ENCODE measurements at places on chromosomes 12 and 14.

- DNase-seq = no peak
These were observed 871.6 kb upstream of the MDGA2 start for GRCh38 chr14:48546996-48547395.

DNA sequence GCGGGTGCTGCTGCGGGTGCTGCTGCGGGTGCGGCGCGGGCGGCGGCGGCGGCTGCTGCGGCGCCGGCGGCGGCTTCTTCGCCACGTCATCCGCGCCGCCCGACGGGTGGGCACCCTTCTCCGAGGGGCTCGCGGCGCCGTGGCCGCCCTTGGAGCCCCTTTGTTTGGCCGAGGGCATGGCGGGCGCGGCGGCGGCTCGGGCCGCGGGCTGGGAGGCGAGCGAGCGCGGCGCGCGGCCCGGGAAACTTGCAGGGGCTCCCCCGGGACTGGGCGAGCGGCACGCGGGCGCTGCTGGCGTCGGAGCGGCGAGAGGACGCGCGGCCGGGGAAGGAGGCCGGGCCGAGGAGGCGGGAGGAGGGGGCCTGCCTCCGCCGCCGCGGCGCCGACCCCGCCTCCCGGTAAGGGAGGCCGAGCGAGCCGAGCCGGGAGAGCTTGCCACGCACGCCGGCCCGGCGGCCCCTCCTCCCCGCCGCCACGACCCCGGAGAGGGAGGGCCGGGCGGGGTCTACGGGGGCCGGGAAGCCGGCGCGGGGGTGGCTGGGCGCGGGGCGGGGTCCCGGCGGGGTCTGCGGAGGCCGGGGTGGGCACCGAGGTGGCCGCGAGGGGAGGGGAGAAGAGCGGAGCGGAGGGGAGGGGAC, at the start of gene CKAP4:
TSS of gene CKAP4 (minus strand) at position 347 of the 638 bp plus-strand sequence. CDS start at position 178, 169 bp downstream.
- DNase-seq = peak; percentile 56

DNA sequence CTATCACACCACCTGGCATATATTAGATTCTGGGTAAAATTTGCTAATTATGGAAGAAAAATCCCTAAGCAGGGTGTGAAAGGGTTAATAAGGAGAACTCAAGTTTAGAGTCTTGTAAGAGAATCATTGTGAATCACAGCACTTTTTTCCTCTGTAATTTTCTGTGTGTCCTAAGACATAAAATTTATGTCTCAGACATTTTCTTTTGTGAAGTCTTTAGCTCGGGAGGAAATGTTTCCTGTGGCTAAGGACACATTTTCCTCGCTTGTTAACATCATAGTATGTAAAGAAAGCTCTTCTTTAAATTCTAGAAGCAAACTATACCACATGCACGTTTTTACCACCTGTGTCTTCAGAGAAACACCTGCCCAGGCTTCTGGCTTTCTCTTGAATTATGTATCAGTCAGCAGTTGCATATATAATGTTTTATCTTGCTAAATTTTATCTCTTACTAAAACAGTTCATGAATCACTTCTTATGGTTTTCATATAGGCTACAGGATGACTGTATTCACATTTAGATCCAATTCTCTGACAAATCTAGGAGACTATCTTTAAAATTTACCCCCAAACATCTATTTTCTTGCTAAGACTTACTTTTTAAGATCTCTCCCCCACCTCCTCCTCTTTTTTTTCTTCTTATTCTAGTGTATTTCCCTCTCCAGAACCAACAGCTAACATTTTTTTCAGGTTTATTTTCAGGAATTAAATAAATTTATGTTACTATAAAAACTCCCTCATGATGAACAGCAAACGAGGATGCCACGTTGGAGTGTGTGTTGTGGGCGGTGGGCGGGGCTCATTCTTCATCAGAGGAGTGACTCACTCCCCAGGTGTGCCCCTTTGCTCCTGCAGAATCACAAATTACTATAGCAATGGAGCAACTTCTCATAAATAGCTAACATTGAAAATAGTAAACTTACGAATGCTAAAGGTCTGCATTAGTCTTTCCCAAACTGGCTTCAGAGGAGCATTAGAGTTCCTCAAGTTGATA, 11.6 kb upstream of the CSRP2 start:
- no peak for DNase-seq

DNA sequence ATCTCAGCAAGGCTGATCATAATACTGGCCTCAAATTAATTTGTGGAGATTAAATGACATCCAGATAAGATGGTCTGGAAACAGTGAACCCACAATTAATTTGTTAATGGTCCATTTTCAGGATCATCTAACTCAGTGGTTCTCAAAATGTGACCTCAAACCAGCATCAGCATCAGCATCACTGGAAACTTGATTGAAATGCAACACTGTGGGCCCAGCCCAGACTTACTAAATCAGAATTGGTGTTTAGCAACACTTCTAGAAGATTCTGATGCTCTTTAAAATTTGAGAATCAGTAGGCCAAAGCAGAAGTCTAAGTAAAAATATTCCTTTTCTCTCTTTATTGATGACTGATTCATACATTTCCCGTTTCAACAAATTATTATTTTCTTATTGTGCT, 10.7 kb upstream of the KRT82 start:
- DNase-seq = no peak

DNA sequence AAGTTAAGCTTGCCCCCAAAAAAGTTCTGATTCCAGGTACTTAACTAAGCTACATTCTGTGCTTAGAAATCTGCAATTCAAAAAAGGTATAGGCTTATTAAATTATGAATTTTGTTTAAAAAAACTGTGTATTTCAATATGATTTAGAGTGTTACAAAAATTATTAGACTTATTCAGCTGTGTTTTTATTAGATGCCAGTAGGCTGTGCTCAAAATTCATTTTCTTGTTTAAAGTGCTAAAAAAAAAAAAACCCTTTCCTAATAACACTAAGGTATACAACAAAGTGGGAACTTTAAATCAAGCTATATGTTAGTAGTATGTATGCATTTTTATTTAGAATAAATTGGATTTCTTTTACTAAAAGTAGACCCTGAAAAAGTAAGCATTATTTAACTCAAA, 25.0 kb downstream of the LRRC9 start:
- no peak for DNase-seq

DNA sequence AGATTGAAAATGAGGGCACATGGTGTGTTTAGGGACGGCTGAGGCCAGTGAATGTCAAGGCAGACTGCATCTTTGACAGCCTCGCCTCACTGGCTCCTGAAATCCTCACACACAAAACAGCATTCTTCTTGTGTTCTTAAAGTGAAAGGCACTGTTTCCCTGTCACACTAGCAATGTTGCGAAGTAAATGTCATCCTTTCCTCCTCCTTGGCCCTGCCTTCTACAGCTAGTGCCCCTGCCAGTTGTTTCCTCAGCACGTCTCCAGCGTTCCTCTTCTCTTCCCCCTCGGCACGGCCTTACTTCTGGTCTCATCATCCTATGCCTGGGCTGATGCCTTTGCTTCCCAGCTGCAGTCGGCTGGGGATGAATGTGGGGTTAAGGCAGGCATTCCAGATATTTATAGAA, 129.4 kb upstream of the DNM1L start:
- peak; percentile 26 for DNase-seq

DNA sequence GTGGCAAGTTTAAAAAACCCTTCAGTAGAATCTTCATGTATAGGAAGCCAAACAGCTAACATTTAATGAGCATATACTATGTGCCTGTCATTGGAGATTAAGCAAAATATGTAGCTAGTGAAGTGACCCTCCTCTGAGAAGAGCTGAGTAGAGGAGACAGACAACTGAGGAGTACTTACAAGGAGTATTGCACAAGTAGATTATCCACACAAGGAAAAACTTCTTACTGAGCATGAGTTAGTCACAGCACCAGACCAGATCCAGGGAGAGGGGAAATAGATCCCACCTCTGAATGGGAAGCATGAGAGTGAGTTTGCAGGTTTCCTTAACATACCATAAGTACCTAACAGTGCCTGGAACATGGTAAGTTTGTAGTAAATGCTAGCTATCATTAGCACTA, 33.0 kb downstream of the FRMD6 start:
- no peak for DNase-seq

GRCh38 chr12:68377881-68378280, 45.7 kb upstream of the MDM1 start:
- no peak for DNase-seq
